Suppressor macrophage (primary cell): ENCODE measurements at places on chromosomes 2 and 18.

GRCh38 chr2:74244286-74244685 lies 45.9 kb downstream of the MTHFD2 start:
- DNase-seq = no peak

DNA sequence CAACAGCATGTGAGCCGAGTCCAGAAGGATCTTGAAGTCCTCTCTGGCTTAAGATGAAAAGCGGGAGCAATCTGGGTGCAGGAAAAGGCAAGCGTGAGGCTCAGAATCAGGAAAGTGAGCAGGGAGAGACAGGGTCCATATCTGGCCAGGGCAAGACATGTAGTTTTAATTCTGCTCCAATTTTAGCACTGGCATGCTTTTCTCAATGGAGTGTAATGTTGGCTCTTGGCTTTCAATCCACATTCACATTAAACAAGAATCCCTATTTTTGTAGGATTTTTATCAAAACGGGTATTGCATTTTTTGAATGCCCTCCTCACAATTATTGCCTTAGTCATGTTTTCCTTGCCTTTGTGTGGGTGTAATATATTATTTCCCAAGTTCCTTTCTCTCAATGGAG lies 6.0 kb downstream of the SPATA3 start:
- no peak for DNase-seq

DNA sequence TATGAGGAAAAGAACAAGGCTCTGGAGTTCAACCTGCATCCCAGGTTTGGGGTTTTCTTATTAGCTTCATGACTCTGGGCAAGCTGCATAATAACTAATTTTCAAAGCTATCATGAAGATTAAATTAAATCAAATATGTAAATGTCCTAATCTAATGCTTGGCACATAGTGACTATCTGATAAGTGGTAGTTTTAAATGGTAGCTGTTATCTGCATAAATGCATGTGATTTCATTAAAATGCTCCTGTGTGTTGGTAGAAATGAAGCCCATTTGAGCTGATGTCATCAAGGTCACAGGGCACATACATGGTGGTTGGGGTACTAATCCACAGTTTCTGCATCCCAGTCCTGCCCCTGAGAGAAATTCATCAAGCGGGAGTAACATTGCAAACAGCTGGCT lies 428.8 kb downstream of the LRATD1 start:
- no peak for DNase-seq

- no peak for DNase-seq
These were observed 754.5 kb upstream of the FAM98A start for GRCh38 chr2:34353509-34354113.

GRCh38 chr2:239379641-239380170 lies 21.1 kb downstream of the HDAC4 start:
- DNase-seq = no peak

GRCh38 chr2:214471990-214472389 lies 61.1 kb downstream of the VWC2L start:
- DNase-seq = no peak
